CD4-positive, alpha-beta T cell treated with Interferon alpha-2 for 1 hour (primary cell): ENCODE measurements at places on chromosomes 3 and 15.

DNA sequence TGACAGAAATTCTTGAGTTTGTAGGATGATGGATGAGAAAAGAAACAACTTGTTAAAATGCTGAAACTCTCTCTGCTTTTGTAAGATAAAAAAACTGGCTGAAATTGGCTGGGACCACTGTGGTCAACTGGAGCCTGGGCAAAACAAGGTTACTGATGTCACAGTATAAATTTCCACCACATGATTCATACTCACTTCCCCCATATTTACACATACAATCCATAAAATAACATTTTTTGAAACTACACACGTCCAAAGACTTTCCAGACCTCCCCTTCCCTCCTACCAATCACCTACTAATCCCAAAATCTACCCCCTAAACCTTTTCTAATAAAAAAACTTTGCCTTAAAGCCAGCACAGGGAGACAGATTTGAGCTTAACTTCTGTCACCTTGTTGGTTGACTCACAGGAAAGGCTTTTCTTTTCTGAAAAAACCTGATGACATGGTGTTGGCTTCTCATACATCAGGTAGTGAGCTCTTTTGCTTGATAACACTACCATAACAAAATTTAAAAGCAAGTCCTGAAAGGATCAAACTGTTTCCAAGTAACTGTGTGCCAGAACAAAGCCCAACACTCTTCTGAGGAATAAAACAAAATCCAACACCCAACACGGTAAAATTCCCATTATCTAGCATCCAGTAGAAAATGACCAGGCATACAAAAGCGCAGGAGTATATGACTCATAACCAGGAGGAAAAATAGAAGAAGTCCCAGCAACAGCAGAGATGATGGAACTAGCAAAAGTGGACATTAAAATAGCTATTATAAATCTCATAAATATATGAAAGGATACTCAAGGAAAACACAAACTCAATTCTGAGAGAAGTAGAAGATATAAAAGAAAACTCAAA, 87.3 kb upstream of the SNRK start:
- DNase-seq, result no peak

DNA sequence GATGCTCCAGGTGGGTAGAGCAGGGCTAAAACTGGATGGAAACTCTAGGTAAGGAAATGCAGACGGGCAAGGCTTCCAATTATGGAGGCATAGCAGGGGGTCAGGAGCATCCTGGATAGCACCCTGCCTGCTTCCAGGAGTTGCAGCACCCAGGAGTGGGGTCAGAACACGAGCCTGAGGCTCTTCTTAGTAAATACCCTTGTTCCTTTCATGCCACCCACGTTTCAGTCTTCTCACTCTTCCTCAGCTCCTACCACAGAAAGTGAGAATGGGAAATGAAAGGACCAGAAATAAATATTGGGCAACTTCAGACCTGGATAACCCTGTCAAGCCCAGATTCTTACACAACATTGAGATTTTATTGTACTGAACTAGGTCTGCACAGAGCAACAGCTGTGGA, 16.4 kb downstream of the CCR1 start:
- no peak for DNase-seq

- DNase-seq, result no peak
Measured at GRCh38 chr3:3853544-3853943, 54.3 kb downstream of the LRRN1 start.

DNA sequence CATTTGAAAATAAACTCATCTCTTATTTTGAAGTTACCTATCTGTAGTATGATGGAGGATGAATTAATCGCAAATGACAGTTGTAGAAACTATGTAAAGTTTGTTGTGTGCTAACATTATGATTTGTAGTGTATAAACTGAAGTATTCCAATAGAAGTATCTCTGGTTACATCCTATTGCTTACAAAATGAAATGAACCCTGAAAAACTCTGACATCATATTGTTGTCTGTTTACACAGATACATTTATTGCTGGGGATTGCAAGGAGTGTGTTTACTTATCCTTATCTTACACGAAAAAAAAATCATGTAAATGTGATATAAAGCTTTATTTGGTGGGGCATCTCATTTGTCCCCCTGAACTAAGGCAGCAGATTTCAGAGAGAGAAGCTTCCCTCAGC, 2.6 kb upstream of the ABHD10 start:
- DNase-seq, result no peak

DNA sequence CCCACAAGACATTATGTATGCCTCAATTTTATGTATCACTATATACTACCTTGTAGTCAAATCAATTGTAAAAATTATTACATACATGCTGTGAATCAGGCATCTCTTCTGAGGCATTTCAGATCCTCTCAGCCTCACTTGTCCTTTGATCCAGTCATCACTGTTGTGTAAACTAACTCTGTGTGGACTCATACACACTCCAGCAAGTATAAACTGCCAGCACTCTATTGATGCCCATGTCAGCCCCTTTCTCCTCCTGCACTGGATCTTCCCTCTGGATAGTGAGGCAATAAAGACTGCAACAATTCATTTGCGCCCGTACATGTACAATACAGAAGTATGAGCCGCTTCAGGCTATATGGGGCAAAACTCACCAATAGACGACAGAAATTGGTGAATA, 364.7 kb upstream of the TGFBR2 start:
- no peak for DNase-seq

GRCh38 chr15:63473007-63473748, 31.2 kb upstream of the USP3 start:
- peak; percentile 26 for DNase-seq

- no peak for DNase-seq
Measured at GRCh38 chr3:123757281-123757940, 126.7 kb downstream of the MYLK start.

DNA sequence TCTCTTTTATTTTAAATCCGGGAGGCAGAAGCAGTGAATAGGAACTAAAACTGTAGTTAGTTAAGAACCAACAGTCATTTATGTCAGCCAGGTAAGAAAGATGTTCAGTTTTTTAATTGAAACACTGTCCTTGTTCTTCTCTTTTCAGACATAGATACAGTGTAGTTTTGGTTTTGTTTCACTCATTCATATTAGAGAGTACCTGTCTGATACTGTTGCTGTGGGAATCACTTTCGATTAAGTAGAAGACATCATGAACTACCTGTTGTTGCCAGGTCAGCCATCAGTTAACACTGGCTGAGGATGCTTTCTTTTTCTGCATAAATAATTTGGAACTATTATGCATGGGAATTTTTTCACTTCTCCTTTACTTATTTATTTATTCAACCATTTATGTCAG, 700.4 kb downstream of the OTOL1 start:
- no peak for DNase-seq

- no peak for DNase-seq
Measured at GRCh38 chr3:46750555-46751038, 32.9 kb upstream of the PRSS50 start.

GRCh38 chr15:80404057-80404760, at the start of gene ARNT2:
ARNT2 (plus strand) TSS chr15:80404382; CDS start chr15:80404516, 134 bp downstream.
- DNase-seq, result no peak

DNA sequence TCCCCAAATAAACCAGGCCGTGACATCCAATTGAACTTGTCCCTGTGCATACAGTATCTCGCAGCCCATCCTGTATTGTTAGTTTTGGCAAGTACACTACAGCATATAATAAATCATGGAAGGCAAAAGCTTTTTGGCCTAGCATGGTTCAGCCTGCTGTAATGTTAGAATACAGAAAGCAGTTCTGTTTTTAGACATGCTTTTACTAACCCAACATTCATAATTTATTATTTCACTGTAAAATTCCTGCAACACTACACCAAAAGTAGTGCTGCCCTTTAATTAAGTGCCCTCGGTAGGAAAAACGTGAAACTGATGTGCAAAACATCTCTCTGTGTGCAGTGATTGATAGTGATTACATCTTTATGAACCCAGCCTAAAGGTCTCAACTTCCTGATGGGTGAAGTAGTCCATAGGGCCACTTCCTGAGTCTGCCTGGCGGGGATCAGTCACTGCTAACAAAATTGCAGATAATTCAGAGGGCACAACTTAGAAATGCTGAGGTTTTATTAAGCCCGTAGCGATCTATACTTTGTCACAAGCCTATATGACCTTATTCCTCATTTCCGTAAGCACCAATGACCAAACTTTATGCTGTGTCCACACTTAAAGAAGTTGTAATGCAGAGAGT, 227.8 kb downstream of the CDIN1 start:
- no peak for DNase-seq

DNA sequence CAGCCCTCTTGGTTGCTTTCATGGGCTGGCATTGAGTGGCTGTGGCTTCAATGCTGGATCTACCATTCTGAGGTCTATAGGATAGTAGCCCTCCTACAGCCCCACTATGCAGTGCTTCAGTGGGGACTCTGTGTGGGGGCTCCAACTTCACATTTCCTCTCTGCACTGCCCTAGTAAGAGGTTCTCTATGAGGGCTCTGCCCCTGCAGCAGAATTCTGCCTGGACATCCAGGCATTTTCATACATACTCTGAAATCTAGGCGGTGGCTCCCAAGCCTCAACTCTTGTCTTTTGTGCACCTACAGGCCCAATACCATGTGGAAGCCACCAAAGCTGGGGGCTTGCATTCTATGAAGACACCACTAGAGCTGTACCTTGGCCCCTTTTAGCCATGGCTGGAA, 195.8 kb downstream of the IGSF11 start:
- no peak for DNase-seq

- no peak for DNase-seq
Measured at GRCh38 chr3:55888282-55888885, 401.3 kb upstream of the WNT5A start.

GRCh38 chr15:41256577-41257038, 25.5 kb downstream of the CHP1 start:
- no peak for DNase-seq

- no peak for DNase-seq
Measured at GRCh38 chr3:173773800-173774199, 376.3 kb downstream of the NLGN1 start.

- no peak for DNase-seq
Measured at GRCh38 chr15:25890529-25890928, 27.4 kb upstream of the ATP10A start.

DNA sequence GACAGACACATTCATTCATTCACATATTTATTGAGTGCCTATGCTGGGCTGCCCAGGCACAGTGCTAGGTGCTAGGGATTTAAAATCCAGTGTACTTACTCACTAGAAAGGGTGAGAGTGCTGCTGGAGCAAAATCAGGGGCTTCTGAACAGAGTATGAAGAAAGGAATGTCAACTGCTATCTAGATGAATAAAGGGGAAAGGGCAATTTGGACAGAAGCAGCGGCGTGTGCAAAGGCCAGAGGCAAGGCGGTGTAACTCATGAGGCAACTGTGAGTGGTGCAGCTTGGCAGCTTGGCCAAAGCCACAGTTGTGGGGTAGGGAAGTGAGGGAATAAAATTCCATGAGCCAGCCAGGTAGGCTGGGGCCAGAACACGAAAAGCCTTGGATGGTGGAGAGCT, 76.7 kb downstream of the RAD18 start:
- no peak for DNase-seq

GRCh38 chr3:190644035-190644434, 130.2 kb downstream of the IL1RAP start:
- no peak for DNase-seq

DNA sequence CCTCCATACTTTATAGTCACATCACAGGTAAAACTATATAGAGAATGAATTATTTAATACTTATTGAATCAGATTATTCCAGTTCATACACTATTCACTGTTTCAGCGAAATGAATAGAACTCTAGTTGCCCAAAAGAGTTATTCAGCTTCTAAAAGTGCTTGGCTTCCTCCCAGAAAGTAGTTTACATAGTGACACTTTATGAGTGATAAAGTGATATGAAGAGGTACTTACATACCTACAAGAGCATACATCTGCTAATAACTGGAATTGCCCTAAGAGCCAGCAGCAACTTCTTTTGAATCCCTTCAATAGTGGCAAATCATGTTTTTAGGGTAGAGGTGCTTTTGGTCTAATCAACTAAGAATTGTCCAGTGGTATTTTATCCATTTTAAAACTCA, 635.1 kb upstream of the AGTR1 start:
- no peak for DNase-seq

- DNase-seq, result no peak
Measured at GRCh38 chr3:87298111-87298718, 21.8 kb upstream of the POU1F1 start.

DNA sequence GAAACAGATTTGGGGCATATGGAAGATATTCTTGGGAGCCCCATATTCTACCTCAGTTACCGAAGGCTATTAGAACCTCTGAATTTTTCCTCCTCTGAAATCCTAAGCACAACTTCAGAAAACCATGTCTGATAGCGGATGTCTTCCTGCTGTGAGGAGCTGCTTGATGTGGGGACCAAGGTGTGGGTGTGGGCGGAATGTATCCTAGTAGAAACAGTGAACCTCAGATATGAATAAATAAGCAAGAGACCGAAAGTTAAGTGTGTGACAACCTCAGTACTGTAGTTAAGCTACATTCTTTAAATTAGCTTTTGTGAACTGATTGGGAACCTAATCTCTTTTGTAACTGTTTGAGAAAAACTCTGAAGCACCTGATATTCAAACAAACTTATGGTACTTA, 46.9 kb downstream of the SENP2 start:
- DNase-seq, result no peak

DNA sequence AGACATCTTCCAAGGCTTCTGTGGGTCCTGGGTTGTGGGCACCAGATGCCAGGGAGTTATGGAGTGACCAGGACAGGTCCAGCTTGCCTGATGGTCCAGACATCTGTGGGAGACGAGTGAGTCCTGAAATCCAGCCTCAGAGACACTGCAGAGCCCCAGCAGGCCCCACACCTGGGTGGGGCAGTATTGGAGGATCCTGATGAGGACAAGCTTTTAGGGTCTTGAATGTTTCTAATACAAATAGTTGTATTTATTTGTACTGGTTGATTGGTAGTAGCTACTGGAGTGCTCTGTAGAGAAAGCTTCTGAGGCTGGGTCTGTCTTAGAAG, 67.5 kb upstream of the PRR23C start:
- DNase-seq, result no peak

GRCh38 chr3:61864886-61865285, 303.5 kb downstream of the PTPRG start:
- DNase-seq, result no peak

GRCh38 chr15:52281085-52282035, 14.2 kb downstream of the MYO5C start:
- DNase-seq, result no peak

DNA sequence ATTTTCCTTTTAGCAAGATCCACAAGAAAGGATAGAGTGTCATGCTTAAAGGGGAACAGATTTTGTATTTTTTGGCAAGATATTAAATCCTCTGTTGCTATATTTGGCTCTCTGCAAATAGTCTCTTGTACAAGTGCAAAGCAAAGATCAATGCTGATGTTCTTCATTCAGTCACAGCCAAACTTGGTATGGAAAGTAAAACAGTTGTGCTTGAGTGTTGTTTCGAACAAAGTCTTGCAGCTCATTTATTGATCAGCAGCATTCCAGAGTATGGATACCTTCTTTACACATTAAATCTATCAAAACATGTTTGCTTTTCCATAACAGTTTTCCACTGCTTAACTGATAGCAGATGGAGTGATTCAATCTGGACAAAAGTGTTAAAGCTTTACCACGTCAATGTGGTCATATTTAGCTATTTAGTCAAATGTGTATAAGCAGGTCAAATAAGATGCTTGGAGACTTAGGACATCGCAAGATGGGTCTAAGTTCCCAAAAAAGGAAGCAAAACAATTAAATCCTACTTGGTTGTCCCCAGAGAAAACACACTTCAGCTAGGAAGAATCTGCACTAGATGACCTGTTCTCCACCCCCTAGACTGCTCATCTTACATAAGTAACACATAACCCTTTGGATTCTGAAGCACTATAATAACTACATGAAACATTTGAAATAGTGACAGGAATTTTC, 52.4 kb downstream of the VGLL3 start:
- no peak for DNase-seq
